Muscle of back (tissue), 13 donors: ENCODE measurements at places on chromosomes 7 and 10. TPM values are rescaled to one million over a fixed set of nuclear protein-coding genes. Genes with fewer than 3 reads are reported as not detected.
A peak's percentile ranks its signal among the peaks of the same experiment; 100 is the strongest.

- no peak for DNase-seq
Measured at GRCh38 chr7:28996836-28997235, 38.7 kb upstream of the TRIL start.

- DNase-seq, result peak; percentile 85
Measured at GRCh38 chr10:97714401-97715258, 1.1 kb downstream of the MARVELD1 start.

CAMK2B gene
- 13.2 TPM for polyA plus RNA-seq

PLXNA4 gene
- polyA plus RNA-seq, result 8.5 TPM

DNA sequence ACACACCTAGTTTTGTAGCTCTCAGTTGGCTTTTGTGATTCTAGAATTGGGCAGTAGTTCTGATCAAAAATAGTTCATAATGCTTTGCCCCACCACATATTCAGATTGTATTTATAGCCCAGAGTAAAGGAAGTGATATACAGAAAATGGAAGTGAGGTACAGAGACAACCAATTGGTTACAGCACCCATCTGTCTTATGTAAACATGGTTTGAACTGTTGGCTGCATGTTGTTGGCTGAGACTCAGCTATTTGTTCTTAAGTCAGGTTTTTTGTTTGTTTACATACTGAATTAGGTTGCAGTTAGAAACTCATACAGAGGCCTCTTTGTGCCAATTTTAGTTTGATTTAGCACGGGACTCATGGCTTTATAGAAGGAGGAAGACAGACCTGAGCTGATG is 158.9 kb upstream of the GPR26 start:
- no peak for DNase-seq
